Stimulated activated CD4-positive, alpha-beta T cell treated with anti-CD3 and anti-CD28 coated beads, Interleukin-15, amount 100 ng/mL, for 1 hour (primary cell): ENCODE measurements at places on chromosomes 7 and 10.

GRCh38 chr10:129448539-129448938, 18.5 kb upstream of the MGMT start:
- DNase-seq: no peak

DNA sequence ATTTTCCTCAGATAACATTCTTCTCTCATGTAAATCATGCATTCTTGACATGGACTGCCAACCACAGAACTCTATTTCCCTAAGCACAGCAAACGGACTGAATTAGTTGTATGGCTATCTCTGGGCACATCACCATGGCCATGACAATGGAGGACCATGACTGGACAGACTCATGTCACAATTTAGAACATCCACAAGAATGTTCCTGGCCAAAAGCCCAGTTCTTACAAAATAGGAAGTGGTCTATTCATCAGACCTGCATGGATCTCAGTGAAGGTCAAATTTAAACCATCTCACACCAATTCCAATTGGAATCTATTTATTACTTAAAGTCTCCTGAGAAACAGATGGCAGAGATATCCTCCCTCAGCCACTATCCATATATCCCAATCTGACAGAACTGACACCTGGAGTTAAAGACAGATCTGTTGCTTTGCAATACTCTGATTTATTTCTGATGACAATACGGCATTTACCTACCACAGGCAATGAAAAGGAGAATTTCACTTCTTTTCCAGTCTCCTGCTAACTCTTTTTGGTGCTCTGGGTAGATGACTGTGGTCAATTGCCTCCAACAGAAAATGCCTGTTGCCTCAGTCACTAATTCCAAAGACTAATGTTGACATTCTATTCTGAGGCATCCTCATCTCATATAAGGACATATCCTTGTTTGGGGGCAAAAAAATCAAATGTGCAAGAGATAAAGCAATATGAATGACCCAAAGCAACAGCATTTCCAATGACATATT, 254.8 kb downstream of the HTR7 start:
- DNase-seq: no peak

GRCh38 chr10:34024282-34024681, 689.8 kb upstream of the NRP1 start:
- DNase-seq: no peak

GRCh38 chr10:119495545-119495944, 47.0 kb downstream of the RGS10 start:
- DNase-seq: no peak

DNA sequence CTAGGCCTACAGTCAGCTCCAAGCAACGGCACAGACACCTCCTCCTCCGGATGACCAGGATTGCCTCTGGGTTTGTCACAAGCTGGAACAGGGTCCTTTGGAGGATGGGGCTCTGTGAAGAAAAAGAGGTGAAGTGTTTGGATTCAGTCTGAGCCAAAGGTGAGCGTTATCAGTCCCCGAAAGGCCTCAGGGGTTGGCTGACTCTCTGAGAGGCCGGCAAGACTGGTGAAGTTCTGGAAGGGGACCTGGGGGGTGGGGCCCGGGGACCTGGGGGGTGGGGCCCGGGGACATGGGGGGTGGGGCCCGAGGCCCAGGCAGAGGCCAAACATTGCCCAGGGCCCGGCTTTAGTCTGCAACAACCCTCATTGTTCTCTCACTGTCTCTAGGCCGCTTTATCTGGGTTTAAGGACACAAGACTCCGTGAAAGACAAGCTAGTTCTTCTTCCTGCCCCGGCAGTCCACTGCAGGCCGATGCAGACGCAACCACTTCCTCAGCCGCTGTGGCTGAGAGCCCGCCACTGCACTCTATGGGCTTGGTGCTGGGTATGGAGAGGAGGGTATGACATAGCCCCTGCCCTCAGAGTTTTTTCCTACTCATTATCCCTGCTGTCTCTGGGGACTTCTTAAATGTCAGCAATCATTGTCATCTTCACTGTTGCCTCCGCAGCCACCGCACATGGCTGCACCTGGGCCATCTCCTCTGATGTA, 27.4 kb upstream of the PSAP start:
- DNase-seq: no peak
